ENCODE measurements at places on chromosomes 13 and 19.
A peak's percentile ranks its signal among the peaks of the same experiment; 100 is the strongest.

GRCh38 chr13:38530492-38530891 is 156.4 kb upstream of the FREM2 start:
- peak; percentile 34 for DNase-seq

DNA sequence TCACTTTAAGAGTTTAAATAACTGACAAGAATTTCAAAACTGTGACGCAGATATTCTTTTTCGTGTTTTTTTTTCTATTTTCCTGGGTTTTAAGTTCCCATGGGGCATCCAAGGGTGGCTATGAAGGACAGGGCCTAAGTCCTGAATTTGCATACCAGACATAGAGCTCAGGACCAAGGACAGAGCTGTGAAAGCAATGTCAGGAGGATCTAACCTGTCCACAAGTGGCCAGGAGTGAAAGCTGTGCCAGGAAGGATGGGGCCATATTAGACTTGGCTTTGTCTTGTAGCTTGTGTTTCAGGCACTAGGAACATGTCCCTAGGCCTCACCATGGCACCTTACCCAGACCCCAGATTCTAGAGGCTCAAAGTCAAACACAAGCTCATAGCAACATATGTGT is 289.4 kb upstream of the MIR17HG start:
- DNase-seq, result no peak

DNA sequence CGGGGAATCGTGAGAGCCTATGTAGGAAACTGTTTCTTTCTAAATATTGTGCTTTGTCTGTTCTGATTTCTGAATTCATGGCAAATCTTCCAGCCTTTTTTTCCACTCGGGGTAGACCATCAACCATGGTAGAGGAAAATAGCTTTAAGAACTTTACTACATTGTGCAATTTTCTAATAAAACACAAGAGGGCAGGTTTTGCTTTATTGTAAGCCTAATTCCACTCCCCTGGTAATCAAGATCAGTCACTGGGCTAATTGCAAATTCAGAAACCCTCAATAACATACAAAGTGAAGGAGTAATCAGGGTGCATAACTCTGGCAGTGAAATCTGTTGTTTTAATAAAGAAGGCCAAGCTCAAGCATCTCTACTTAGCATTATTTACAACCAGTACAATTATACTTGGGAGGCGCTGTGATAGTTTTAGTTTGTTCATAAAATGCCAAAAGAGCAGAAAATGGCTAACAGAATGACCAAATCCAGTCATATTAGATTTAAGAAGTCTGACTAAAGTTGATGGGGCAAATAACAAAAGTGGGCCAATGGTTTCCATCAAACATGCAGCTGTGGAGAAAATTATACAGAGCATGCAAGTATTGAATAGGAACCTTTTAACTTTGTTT is 43.8 kb downstream of the DCT start:
- peak; percentile 91 for DNase-seq

DNA sequence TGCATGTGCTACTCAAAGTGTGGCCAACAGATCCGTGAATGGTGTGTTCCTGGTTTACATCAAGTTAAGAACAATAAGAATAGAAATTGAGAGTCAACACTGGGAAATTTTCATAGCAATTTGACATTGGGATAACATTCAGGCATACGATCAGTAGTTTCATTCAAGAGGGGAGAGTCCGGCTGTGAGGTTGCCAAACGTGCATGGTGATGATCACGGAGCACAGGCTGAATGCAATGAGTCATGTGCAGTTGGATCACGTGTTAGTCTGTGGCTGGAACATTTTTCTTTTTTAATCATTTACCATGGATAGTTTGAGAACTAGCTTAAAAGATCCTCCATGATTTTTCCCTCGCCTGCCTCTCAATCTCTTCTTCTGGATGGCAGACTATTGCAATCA is 2.5 kb upstream of the DCT start:
- DNase-seq, result no peak

Data from NCI-H82 (cell line).